CD4-positive, alpha-beta T cell treated with Interleukin-4 for 4 hours (primary cell): ENCODE measurements at places on chromosomes 12 and 14.

DNA sequence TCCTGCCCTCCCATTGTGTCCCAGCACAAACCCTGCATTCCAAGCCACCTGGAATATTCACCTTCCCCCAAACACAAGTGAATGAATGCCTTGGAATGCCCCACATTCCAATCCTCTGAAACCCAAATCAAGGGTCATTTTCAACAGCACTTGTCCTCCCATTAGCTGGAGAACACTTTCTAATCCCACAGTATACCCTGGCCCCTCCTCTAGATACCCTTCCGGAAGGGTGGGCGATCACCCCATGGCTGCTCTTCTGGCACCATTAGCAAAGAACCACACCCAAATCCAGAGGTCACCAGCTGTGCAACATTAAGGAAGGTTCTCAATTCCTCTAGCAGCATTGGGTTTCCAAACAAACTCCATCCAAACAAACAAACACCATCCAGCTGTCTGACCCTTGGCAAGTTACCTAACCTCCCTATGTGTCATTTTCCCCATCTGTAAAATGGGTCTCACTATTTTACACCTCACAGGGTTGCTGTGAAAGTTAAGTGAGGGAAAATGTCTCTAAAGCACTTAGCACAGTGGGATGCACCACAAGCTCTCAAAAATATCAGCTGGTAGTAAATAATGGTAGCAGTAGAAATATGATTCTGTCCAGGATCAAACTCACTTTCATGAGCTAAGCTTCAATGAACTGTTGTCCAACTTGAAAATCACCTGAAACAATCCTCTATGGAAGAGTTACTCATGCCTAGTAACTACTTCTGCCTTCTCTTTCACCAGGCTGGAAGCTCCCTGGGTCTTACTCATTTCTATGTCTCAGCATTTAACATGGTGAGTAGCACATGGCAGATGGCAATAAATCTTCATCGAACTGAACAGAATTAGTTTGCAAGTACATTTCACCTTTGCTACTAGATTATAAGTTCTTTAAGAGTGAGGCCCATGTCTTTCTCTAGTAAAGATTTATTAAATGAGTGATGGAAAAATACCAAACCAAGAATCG lies 5.3 kb downstream of the NUAK1 start:
- no peak for DNase-seq

DNA sequence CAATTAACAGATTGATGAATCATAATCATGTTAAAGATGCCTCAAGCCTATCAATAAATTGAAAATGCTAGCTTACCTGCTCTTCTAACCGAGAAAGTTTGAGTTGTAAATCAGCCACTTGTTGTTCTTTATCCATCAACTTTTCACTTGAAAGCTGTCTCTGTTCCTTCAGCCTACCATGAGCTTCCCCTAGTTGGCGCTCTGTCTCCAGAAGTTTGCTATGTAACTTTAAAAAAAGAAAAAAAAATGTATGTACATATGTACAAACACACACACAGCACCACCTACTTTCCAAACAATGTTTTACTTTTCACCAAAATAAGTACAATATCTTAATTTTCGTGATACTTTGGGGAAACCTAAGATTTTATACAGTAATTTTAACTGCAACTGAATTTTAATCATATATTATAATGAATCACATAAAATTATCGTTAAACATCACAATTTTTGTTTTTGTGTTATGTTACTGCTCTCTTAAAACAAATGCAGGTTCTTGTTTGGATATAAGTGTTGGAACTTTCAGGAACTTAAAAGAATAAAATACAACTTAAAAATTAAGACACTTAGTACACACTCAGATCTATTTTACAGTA lies 101.2 kb downstream of the EEA1 start:
- peak; percentile 33 for DNase-seq

DNA sequence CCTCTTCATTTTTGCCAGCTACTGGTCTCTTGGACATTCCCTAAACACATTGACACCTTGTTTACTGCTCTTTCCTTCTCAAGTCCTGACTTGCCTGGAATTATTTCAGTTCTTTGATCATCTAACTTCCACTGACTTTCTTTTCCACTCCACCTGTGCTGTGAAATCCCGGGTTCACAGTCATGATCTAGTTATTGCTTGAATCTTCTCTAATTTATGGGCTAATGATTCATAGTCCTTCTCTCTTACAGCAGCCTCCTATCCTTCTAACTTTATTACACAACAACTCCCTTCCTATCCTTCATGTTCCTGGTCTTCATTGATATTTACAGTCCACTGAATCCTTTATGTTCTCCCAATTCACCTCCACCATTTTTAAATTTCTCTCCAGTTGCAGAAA lies 260.1 kb downstream of the C12orf75 start:
- DNase-seq: no peak

- DNase-seq: no peak
Observed at GRCh38 chr12:107349008-107349747, 255.8 kb upstream of the CRY1 start.

GRCh38 chr12:82931349-82932116 lies 244.8 kb downstream of the TMTC2 start:
- no peak for DNase-seq

DNA sequence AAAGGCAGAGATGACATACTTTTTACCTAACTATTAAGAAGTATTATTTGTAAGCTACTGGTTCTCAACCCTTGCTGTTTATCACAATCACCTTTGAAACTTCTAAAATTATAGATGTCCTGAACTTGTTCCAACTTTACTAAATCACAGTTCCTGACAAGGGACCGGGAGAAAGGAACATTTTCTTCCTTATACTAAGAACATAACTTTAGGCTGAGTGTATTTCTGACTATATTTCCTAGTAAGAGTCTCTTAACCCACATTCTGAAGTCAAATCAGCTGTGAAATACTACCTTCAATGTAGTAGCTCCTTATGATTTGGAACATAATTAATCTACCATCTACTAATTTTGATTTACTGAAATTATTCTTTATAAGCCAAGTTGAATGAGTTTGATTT lies 80.2 kb downstream of the BAZ1A start:
- DNase-seq: no peak

DNA sequence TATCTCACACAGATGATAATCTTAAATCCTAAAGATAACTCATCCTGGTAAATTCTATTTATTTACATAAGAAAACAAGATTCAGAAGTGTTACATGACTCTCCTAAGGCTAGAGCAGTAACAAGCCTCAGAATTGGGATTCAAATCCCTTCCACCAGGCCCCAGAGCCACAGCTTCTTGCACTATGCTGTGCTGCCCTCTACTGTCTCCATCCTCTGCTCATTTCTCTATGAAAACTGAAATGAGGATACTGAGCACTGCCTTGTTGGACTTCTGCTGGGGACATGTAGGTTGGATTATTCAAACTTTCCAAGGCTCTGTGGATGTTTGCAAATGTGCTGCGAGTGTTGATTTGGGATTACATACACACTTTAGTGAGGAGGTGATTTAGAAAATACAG lies 23.5 kb upstream of the C12orf50 start:
- DNase-seq: no peak

DNA sequence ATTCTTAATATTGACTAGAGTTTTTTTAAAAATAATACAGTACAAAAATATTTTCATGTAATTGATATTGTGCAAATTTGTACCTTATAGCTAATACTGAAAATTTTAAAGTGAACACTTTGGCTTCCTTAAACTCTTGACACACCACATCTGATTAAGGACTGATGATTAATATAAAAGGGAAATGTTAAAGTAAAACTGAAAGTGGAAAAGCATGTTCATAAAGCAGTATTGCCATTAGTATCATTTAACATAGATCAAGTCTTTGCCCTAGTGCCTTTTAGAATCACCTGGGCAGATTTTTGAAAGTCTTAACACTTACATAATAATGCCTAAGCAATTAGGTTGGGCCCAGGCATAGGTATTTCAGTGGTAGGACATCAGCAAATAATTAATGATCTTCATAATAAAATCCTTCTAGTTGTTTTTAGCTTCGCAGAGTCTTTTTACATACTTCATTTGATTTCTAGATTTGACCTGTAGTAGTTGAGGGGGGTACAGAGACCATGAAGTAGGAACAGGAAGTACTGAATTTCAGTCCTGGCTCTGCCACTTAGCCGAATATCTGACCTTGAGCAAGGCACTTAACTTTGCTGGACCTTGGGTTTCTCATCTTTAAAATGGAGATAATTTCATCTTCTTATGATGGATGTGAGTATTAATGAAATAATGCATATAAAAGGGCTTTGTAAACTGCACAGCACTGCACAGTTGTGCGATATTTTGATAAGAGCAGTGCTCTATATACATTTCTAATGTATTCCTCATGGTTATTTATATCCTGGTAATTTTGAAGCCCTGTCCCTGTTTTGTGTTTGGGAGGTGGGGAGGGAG lies 43.7 kb downstream of the MARK3 start:
- DNase-seq: peak; percentile 24

- no peak for DNase-seq
Observed at GRCh38 chr14:73462048-73462715, 3.8 kb upstream of the NUMB start.

DNA sequence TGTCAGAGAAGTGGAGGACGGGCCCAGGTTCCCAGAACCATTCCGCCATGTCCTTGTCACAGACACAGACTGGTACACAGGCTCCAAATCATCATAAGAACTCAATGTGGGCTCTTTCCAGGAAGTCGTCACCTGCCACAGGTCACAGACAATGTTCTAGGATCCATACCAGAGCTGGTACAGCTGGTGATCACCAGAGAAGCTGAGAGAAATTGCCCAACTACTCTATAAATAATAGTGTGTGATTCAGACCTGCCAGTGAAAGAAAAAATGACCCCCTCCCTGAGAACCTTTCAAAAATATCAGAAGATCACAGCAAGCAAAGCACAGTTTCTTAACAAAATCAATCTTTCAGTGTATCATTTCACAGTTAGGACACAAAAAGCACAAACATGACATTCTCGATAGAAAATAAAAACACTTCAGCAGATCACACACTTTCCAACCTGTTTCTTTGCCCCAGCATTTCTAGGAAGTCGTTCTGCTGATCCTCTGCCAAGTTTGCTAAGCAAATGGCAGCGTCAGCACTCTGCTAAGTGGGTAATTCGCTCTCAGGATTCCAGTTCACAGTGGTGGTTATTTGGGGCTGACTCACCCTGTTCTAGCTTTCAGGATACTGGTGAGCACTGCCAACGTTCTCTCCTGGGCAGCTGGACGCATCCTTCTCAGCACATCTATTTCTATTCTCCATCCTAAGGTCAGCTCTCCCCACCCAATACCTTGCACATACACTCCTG lies 223.3 kb upstream of the SFSWAP start:
- DNase-seq: no peak

GRCh38 chr14:26856876-26857518 lies 259.2 kb upstream of the NOVA1 start:
- no peak for DNase-seq

- no peak for DNase-seq
Observed at GRCh38 chr12:56029166-56029519, 8.3 kb downstream of the IKZF4 start.

DNA sequence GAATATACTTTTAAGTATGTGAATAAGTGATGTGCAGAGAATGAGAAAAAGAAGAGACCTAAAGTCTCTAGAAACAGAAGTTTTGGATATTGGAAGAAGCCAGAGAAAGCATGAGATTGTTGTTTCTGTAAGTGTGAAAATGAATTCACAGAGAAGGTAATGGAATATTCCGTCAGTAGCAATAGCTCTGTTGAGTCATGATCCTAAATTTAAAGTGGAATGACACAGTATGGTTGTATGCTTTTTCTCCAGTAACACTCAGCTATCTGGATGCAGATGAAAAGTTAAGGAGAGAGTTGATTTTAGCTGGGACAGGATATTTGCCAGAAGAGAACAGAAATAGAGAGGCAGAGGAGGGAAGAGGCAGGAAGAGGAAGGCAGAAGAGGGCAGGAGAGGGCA lies 1166.3 kb downstream of the GALC start:
- DNase-seq: no peak

DNA sequence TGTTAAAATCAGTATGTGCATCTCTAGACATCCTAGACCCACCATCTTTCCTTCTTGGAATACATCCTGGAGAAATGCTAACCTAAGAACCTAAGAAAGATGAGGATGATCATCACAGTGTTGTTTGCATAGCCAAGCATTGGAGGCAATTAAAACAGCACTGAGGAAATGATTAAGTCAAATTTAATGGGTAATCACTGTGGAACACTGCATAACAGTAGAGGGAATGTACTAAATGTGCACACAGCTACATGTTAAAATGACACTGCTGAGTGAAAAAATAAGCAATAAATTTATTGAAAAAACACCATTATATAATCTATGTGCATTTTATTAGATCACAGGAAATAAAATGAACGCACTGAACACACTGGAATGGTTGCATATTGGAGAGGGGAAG lies 987.1 kb upstream of the SEL1L start:
- no peak for DNase-seq

GRCh38 chr12:118436986-118437385 lies 60.6 kb downstream of the SUDS3 start:
- DNase-seq: no peak

DNA sequence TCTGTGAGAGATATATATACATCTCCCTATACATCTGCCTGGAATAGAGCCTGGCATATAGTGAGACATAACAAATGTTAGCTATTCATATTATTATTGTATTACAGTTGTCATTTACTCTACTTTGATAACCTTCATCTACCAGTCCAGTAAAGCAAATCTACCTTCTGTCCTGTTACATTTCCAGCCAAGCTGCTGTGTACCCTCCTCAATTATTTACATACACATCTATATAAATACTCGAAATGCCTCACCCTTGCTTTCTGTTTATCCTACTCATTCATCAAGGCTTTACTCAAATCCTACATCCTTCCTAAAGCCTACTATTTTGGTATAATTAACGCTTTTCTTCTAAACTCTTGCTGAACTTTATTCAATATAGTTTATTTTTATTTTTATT lies 8.7 kb downstream of the ZBTB1 start:
- no peak for DNase-seq

GRCh38 chr14:100279563-100279962 lies 26.7 kb downstream of the SLC25A29 start:
- DNase-seq: no peak

- DNase-seq: no peak
Observed at GRCh38 chr14:98725676-98726075, 546.3 kb downstream of the BCL11B start.

DNA sequence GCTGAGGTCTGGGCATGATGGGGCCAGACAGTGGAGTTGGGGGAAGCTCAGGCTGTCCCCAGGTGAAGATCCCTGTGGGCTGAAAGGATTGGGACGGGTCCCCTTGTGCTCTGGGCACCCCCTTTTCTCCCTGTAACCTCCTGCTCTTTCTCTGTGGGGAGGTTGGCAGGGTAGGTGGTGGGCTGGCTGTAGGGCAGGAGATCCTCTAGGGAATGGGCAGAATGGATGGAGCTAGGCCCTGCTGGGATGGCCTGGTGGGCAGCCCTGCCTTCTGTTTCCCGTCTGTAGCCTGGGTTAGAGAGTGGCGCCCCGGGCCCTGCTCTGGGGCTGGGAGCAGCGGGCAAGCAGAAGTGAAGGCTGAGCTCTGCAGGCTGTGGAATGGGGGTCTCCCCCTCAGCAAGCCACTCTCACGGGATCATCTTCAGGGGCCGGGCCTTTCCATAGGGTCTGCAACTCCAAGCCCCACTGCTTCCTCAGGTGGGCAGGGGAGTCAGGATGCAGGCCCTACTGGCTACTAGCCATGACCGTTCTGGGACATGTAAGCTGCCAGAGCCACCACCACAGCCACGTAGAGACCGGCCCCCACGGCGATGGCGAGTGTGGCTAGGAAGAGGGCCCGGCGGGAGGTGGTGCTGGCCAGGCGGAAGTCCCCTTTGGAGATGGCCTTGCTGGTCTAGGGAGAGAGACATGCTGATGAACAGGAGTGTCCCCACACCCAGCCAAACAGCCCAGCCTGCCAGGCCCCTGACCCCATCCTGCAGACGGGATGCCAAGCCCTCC lies 18.8 kb downstream of the SYNDIG1L start:
- no peak for DNase-seq
